Activated effector memory CD4-positive, alpha-beta T cell treated with anti-CD3 and anti-CD28 coated beads, Interleukin-2, amount 50 U/mL, for 16 hours (primary cell): ENCODE measurements at places on chromosomes 7 and 10.

DNA sequence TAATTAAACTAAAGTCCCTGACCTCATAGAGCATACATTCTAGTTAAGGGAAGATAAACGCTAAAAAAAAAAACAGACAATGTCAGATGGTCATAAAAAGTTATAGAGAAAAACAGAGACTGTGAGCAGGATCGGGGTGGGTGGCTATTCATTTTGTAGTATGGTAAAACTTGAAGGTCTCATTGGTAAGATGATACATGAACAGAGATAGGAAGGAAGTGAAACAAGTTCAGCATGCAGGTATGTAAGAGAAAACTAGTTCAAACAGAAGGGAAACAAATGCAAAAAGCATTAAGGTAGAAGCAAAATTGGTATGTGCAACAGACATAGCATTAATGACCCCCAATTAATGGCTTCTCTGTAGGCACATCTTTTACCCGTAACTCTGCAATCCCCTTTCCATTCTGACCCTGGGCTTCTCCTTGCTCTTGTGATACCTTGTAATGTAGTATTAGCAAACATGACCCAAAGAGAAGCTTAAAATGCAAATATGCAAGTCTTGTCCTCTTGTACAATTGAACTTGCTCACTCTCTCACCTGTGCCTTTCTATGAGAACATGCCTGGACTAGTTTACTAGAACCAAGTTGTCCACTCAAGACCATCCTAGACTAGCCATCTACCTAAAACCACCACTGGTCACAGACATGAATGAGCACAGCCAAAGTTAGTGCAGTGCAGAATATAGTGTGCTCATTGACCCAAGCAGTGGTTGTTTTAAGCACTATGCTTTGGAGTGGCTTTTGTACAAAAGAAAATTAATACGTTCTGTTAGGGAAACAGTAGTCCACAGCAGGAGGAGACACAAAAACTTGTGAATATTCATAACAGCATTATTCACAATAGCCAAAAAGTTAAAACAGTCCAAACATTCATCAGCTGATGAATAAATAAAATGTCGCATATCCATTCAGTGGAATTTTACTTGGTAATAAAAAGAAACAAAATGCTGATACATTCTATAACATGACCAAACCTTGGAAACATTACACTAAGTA, 57.0 kb downstream of the BRAF start:
- no peak for DNase-seq

- DNase-seq, result no peak
Observed at GRCh38 chr7:154592388-154592787, 410.5 kb downstream of the PAXIP1 start.

DNA sequence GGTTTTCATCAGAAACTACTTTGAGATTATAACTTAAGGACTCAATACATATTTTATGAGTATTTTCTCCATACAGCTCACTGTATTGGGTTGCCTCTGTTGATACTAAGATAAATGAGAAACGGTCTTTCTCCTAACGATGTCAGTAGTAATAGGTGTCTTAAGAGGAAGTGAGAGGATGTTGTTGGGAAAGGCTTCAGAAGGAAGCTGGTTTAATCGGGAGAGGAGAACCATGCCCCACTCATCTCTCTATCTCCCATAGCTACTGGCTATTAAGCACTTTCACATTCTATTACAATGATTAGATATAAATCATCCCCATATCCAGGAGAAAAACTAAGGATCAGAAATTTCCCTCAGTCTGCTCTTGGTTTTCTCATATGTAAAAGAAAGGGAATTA, 2.0 kb downstream of the CLEC5A start:
- no peak for DNase-seq

DNA sequence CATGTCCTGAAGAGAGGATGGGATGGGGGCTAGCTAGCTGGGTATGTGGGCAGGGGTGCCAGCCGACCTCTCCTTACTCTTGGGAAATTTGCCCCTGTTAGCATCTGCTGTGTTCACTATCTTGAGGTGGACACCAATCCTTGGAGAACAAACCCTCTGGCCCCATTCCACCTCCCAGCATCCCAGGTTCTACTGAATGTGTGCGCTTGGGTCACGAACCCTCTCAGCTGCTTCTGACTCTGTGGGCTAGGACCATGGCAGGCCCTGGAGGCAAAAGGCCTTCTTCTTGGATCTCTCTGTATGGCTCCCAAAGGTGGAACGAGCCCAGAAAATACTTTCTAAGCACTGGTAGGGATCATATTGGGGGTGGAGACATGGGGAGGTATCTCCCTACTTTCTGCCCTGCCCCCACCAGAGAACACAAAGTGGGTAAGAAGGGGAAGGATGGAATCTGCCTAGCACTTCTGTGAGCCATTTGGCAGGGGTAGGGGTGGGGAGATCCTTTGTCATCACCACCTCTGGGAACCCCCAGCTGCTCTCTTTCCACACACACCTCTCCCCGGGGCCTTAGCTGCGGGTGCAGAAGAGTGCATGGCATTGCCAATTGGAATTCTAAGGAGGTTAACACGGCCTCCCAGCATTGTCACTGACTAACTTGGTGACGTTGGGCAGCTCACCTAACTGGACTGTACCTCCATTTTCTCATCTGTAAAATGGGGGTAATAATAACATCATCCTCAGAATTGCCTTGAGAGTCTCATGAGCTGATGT, 7.7 kb downstream of the UNC5B start:
- no peak for DNase-seq

DNA sequence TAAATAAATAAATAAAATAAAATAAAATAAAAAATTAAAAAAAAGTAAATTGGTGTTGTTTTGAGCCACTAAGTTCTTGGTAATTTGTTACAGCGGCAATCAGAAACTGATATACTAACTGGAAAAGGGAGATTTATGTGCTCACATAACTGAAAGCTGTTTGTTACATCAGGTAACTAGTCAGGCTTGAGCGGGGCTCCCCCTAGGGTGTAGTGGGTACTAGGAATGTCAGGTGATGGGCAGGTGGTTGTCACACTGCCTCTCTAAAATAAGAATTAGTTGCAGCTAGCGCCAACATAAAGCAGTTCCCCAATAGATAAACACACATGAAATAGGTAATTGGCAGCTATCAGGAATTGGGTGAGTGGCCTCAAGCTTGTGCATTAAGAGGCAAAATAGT, 1336.9 kb downstream of the XPNPEP1 start:
- DNase-seq, result no peak

GRCh38 chr10:61944410-61945147, 43.1 kb downstream of the ARID5B start:
- no peak for DNase-seq

DNA sequence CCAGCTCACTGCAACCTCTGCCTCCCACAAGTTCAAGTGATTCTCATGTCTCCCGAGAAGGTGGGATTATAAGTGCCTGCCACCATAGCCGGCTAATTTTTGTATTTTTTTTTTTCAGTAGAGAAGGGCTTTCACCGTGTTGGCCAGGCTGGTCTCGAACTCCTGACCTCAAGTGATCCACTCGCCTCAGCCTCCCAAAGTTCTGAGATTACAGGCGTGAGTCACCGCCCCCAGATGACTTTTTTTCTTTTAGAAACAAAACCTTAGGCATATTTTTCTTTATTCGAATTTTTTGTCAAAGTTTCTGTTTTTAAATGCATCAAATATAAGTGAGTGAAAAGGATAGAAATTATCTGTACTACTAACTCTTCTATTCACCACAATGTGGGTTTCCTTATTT, 113.1 kb downstream of the LRRC4 start:
- no peak for DNase-seq

DNA sequence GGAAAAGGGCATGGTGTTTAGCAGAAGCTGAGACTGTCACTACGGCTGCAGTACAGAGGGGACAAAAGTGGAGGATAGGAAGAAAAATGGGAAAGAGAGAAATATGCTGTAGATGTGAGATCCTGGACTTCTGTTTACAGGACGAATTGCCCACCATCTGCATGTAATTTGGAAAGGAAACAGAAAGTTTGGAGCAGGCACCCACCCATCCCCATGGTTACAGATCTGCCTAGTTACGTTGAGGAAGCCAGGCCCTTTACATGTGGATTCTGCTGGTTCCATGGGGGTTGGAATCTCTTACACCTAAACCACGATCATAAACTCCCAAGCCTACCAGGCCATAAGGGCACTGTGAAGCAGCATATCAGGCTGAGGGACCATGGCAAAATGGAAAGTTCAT, 84.3 kb downstream of the WDFY4 start:
- DNase-seq, result no peak

GRCh38 chr10:22379059-22379458, 33.8 kb downstream of the SPAG6 start:
- DNase-seq, result peak; percentile 69

GRCh38 chr7:1668396-1669063, 1.5 kb upstream of the ELFN1 start:
- peak; percentile 59 for DNase-seq

DNA sequence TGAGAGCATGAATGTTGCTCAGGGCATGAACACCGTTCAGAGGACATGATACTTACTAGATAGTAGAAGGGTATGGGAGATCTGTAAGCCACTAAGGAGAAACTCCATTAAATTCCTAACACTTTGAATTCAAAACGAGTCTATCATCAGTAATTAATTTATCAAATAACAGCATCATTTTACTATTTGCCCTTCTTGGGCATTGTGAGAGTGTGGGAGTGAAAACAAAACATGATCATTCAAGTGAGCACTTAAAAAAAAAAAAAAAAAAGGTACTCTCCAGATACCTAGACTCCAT, 20.5 kb upstream of the ASB15 start:
- DNase-seq, result no peak

GRCh38 chr10:17273403-17273802, 45.4 kb downstream of the VIM start:
- no peak for DNase-seq

- DNase-seq, result no peak
Observed at GRCh38 chr10:114188001-114188400, 8.8 kb downstream of the TDRD1 start.

DNA sequence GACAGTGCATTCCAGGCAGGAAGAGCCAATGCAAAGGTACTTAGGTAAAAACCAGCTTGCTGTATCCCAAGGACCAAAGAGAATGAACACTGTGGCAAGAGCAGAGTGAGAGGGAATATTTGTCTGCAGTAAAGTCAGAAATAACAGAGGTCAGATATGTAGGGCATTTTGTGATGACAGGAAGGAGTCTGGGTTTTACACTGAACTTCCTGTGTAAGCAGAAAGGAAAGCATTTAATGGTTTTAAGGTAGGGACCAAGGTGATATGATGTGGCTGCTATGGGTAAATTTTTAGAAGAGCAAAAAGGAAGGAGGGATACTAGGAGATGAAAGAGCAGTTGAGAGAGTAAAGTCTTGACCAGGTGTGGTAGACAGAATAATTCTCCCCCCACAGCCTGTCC, 10.1 kb downstream of the ABCB1 start:
- no peak for DNase-seq

DNA sequence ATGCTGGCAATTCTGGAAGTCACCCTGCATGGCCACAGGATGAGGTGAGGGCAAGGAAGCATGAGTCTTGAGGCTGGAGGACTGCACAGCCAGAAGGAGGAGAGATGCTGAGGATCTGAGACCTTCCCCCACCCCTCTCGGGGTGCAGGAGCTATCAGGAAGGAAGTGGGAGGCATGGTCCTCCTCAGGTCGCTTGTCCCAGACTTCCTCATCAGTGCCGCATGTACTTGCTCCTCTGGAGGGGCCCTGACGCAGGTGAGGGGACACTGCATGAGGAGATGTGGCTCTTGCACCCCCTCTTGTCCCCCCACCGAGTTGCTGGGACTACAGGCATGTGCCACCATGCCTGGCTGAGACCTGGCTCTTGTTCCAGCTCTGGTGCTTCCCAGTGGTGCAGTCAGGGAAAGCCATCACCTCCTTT, 5.7 kb upstream of the ZMIZ1 start:
- peak; percentile 61 for DNase-seq

GRCh38 chr10:116743266-116744064, 1.1 kb upstream of the HSPA12A start:
- no peak for DNase-seq

DNA sequence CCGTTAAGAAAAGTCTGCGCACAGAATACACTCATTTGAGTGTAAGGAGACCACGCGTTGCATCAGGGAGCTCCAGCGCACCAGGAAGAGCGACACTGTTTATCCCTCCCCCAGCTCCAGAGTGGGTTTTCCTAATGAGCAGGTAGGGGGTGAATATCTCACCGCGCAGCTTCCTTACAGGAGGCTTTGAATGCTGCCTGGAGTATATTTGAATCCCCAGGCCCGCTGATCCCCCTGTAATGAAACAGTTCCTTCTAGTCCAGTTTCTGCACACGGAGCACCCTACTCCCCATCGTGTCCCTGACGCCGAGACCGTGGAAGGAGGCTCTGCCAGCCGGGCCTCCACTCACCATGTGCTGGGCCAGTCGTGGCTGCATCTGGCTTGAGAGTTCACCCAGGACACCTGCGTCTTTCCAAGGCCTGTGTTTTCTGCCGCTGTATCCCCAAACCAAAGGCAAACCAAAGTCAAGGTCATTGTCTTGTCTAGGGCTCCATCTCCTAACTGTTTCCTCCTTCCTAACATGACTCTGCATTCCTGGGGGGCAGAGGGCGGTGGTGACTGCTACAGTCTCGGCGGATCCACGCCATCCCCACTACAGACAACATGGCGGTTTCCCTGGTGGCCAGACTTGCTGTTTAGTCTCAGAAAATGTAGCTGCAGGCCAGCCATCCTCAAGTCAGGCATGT, 167.8 kb downstream of the USP6NL start:
- no peak for DNase-seq

- no peak for DNase-seq
Observed at GRCh38 chr10:26815500-26815899, 45.3 kb downstream of the ABI1 start.

- no peak for DNase-seq
Observed at GRCh38 chr7:50508471-50508943, 56.7 kb downstream of the DDC start.

DNA sequence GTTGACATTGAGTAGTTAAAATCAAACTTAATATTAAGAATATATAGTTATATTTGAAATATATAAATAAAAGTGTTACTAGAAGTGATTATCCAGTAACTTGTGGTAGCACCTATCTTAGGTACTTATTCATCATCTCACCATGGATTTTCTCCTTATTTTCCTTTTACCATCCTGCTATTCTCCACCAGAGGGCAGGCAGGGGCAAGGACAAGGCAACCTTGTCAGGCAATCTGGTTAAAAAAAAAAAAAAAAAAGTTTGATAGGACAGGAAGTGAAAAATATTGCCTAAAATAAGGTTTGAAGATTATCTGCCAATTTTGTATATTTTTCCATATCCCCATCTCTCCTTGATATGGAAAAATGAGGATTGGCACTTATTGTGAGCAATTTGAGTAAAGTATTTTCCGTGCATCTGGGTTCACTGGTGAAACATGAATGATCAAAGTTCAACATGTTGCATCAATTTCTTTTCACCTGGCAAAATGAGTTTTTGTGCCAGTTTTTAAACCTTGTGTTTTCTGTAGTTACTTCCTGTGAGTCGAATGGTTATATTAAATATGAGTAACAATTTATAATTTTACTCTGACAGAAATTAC, 256.7 kb downstream of the AGMO start:
- no peak for DNase-seq

GRCh38 chr7:141145630-141145982, 71.7 kb downstream of the TMEM178B start:
- no peak for DNase-seq

- no peak for DNase-seq
Observed at GRCh38 chr7:98862716-98863420, 6.9 kb downstream of the TMEM130 start.

GRCh38 chr7:154775681-154776080, 227.2 kb downstream of the PAXIP1 start:
- DNase-seq, result no peak

- no peak for DNase-seq
Observed at GRCh38 chr7:105016068-105016708, 2.2 kb downstream of the KMT2E start.
